ENCODE measurements at places on chromosomes 16 and 17.

DNA sequence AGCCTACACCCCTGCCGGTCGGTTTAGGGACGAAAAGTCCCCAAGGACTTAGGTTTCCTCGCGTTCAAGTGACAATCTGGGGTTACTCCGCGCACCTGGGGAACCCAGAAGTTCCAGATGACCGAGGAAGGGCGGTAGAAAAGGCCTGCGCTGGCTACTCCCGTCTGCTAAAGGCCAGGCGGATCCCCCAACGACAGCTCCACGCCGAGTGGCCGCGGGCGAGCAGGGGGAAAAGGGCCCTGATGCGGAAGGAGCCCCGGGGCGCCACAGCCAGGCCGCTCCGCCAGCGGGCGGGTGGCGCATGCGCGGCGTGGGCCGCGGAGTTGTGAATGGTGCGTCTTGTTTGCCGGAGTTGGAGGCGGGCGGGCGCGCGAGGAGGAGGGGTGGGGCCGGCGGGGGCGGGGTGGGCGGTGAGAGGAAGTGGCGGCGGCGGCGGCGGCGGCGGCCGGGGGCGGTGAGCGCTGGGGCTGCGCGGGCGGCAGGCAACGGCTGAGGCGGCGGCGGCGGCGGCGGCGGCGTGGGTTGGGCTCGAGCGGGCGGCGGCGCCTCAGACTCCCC lies at the start of gene CBFB:
Gene CBFB, plus strand, starts transcription at position 454 of the 558 bp plus-strand sequence. CDS start 259 bp downstream, outside the sequence.
- DNase-seq, result peak; percentile 85

GRCh38 chr16:11333702-11334101 lies 11.6 kb upstream of the RMI2 start:
- DNase-seq, result no peak

- DNase-seq, result no peak
Measured at GRCh38 chr17:63136369-63137012, 170.5 kb downstream of the TANC2 start.

- DNase-seq, result no peak
Measured at GRCh38 chr17:82076785-82077591, 11.4 kb upstream of the DUS1L start.

- no peak for DNase-seq
Measured at GRCh38 chr17:81021531-81022343, 13.2 kb upstream of the BAIAP2 start.
